ENCODE measurements at places on chromosomes 1 and 21.

DNA sequence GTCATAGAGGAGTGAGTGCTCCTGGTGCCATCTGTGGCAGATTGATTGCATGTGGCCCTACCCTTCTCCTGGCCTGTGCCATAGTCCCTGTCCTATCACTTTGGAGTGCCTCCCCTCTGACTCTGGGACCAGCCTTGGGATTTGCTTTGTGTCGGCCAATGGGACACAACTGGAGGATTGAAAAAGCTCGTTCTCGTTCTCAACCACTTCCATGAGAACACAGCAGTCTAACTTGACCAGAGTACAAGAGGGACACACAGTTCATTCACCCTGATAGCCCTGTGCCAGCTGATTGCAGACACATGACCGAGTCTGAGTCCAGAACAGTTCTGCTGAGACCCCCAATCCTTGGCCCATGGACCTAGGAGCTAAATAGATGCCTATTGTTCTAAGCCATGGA is 47.8 kb downstream of the C1orf198 start:
- no peak for DNase-seq

GRCh38 chr1:84277343-84278059 is 24.0 kb upstream of the SAMD13 start:
- DNase-seq: no peak

DNA sequence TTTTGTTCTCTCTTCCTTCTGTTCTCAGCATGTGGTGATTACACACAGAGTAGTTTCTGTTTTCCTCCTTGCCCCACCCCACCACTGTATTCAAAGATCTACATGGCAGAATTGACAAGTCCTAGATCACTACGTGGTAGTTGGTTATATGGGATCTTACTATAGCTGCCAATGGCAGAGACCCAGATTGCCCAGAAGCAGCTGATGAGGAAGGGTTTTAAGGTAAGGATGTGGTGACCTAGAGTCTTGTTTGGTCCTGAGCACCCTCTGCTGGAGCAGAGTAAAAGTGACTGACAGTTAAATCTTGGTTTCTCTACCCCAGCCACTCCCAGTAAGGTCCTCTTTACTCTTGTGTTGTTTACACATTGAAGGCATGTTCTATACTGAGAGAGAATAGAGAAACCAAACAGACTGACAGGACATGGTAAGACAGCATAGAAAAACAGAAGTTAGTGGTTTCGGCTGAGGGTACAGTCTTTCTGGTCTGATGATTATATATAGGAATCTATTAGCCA is 22.8 kb upstream of the STRIP1 start:
- peak; percentile 34 for DNase-seq

- DNase-seq: no peak
These were observed 544 bp downstream of the PPM1J start for GRCh38 chr1:112714313-112715263.

DNA sequence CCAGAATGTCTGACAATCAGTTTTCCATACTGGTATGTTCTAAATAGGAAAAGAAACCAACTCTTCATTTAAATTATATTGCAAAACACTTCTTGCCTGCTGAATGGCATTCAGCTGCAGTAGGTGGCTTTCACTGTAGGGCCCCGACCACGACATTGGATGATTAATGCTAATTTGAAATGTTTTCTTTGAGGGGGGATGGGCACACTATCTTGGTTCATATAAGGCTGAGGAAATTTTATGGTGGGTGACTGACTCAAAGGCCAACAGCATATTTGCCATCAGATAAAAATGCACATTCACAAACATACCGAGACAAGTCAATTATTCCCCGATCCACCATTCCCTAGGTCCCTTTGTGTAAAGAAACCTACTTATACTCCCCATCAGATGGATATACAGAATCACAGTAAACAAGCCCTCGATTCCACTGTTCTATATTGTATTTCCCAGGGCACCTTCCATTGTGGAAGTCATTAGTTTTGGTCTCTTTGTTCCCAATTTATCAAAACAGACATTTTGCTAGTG is 464.2 kb upstream of the DAB1 start:
- DNase-seq: no peak

- no peak for DNase-seq
These were observed 46.1 kb downstream of the SGIP1 start for GRCh38 chr1:66580081-66580480.

DNA sequence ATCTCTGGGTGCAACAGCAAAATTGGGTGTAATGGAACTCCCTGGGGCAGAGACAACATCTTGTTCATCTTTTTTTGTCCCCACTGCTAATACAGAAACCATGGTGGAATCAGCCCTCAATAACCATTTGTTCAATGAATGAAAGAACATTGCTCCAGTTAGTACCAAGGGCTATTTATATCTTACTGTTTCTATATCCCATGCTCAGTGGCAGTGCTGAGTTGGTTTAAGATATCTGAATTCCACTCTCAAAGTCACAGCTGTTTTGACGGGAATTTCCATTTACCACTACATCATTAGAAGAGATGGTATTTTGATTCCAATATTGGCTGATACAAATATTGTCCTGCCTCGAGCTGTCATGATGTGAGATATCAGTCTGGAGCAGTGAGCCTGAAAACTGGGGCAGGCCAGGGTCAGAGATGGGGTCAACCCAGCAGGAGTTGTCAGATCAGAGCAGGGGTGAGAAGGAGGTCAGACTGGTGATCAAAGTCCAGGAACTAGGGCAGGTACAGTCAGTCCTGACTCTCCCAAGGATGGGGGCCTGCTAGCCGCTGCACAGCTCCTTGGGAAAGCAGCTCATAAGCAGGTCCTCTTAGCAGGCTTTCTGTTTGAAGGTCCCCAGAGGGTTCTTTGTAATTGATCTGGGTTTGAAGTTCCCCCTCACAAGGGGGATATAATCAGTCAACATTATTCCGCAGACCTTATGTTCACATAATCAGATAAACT is 5.8 kb upstream of the PHC2 start:
- DNase-seq: no peak

- DNase-seq: no peak
These were observed 46.8 kb downstream of the SCP2 start for GRCh38 chr1:52973841-52974240.

- no peak for DNase-seq
These were observed 94.3 kb downstream of the ADGRL4 start for GRCh38 chr1:78911956-78912880.

GRCh38 chr1:61436491-61437120 is 288.3 kb downstream of the TM2D1 start:
- no peak for DNase-seq

DNA sequence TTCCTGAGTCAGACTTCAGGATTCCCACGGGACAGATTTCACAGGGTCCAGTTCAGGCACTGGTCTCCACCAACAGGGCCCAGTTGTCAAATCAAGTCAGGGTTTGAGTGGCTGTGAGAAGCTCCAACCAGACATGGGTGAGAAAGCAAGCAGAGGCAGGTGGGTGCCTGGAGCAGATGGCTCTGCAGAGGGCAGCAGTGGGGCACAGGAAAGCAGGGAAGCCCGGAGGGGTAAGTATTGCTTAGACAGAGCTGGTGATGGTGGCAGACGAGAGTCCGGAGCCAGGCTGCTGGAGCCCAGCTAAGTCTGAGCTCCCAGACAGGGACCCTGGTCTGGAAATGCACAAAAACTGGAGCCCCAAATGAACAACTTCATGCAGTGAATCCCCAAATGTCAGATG is 40.4 kb downstream of the RIMS3 start:
- no peak for DNase-seq

DNA sequence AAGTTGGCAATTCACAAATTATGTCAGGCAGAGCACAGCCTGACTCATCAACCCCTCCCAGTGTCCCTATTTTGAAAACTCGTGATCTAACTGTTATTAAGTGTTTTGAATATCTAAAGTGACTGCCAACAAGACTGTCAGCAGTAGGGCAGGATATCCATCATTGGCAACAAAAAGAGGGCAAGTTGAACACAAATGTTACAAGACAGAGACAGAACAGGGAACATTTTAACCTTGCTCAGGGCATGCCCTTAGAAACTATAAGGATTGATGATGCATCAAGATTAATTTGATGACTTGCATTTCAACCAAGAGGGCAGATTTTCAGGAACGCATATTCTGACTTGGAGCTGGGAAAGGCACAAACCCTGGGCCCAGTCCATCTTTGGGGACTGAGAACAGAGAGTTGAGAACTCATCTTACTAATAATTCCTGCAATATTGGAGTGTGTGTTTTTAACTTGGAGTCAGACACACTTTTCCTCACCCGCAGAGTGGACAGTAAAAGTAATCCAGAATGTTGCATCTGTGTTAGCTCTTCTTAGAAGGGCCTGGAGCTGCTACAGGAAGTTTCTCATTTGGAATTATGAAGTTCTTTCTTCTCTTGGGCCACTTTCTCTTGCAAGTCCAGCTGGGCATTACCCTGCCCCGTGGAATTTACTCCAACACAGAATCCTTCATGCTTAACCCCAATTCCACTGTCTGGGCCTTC is 317.2 kb downstream of the LTN1 start:
- DNase-seq: no peak

- DNase-seq: no peak
These were observed 16.4 kb downstream of the KCNA10 start for GRCh38 chr1:110502402-110503151.

- no peak for DNase-seq
These were observed 734 bp upstream of the C1orf210 start for GRCh38 chr1:43286115-43286514.

DNA sequence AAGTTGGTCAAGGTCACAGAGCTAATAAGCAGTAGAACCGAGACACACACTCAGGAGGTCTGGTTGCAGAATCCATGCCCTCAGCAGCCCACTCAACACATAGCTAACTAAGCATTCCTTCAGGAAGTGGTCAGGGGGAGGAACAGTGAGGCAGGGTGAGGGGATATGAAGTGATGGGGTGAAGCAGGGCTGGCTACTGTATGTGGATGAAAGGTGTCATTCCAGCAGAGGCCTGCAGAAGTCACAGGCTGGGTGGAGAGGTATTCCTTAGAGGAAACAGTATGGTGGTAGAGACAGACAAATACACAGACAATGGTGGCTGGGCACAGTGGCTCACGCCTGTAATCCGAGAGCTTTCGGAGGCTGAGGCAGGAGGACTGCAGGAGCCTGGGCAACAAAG is 14.1 kb downstream of the TMCO4 start:
- DNase-seq: no peak

- DNase-seq: no peak
These were observed 19.1 kb downstream of the AGL start for GRCh38 chr1:99869304-99869703.

GRCh38 chr1:220123889-220124288 is 30.0 kb downstream of the IARS2 start:
- no peak for DNase-seq

- DNase-seq: no peak
These were observed 106.5 kb upstream of the COL24A1 start for GRCh38 chr1:86263101-86263500.

DNA sequence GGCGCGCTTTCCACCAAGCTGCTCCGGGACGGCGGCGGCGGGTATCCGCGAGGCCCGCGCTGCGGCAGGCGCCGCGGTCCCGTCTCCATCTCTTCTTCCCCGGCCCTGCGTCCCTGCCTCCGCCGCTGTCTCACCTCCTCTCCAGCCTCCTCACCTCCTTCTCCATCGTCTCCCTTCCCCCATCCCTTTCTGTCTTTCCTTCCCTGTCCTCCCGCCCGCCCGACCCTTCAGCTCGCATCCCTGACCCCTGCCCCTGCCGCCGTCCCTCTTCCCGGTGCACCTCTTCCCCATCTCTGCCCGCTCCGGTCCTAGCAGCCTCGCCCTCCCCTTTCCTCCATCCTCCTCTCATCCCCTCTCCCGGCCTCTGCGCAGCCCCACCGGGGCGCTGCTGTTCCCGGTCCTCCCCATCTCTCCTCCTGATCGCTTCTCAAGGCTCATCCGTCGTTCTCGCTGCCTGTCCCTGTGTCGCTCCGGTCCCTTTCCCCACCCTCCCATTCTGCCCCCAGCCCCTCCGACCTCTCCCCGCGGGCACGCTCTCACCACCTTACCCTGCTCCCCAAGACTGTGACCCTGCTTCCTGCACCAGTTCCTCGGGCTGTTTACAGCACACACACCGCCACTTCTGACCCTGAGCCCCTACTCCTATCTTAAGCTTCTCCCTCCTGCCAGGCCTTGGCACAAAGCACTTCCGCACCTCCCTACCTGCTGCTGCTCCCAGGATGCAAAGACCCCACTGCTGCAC is 760 bp upstream of the NPHP4 start:
- DNase-seq: no peak

- DNase-seq: no peak
These were observed 239.3 kb downstream of the KCNK2 start for GRCh38 chr1:215321802-215322201.

- no peak for DNase-seq
These were observed 665.0 kb downstream of the SMYD3 start for GRCh38 chr1:245842106-245842505.

DNA sequence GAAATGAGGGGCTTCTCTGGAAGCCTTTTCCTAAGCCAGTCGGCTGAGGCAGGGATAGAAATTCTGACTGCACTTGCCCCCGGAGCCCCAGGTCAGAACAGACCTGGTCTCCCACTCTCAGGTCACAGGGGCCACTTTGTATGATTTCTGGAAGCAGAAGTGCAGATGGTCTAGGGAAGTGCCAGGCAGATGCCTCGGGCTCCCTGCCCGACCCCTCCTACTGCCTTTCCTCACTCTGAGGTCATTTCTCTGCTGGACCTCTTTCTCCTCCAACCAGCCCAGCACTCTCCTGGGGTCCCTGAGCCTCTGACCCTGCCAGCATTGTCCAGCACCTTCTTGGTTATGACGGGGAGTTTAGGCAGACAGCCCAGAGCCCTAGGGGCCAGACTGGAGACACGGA is 8.7 kb downstream of the RUNX3 start:
- no peak for DNase-seq

- DNase-seq: no peak
These were observed 7.5 kb downstream of the IVNS1ABP start for GRCh38 chr1:185309566-185309965.

- no peak for DNase-seq
These were observed 54.7 kb downstream of the ALPL start for GRCh38 chr1:21563971-21564370.

GRCh38 chr1:240515505-240515904 is 96.5 kb downstream of the GREM2 start:
- no peak for DNase-seq

DNA sequence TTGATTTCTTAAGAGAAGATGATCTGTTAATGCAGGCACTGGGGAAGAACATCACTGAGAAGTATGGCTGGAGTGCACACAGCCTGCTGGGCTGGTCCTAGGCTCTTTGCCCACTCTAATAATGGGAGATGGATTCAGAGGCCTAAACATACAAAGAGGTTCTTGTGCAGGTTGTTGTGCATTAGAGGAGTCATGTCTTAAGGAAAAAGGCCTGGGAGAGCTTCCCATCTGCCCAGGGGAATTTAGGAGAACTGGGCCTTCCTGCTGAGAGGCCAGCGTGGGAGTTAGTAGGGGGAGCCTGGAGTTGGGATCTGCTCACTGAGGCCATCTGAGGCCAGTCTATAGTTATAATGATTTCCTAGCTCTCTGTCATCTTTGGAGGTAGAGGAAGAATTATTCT is 126.7 kb downstream of the TLR5 start:
- DNase-seq: no peak

GRCh38 chr1:8136766-8137165 is 110.7 kb upstream of the ERRFI1 start:
- no peak for DNase-seq

- DNase-seq: no peak
These were observed 226.4 kb downstream of the DYRK1A start for GRCh38 chr21:37593015-37593414.

Measured in AG04450 (cell line).